Upper lobe of left lung (tissue), 6 donors: ENCODE measurements at places on chromosomes 4 and X. TPM values are rescaled to one million over a fixed set of nuclear protein-coding genes. Genes with fewer than 3 reads are reported as not detected.

GRCh38 chr4:104500442-104500841 is 5.7 kb upstream of the CXXC4 start:
- peak; percentile 63 for DNase-seq

DNA sequence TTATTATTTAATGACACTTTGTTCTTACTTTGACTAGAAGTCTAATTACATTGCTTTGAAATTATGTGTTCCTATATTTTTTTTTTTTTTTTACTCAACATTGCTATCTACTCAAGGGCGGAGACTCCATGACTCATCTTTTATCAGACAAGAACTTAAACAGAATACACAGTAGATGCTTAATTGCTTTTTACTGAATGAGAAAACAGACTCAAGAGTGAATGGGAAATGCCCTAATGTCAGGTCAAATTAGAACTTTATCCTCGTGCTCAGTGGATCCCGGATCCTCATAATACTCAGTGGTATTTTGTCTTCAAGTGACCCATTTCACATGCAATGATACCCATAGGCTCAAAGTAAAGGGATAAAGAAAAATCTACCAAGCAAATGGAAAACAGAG is 954.5 kb upstream of the IGFBP7 start:
- no peak for DNase-seq

Gene COX7B2
- total RNA-seq, result not detected

Gene TMEM185A
- 16.3 TPM for total RNA-seq

GRCh38 chr4:80333121-80333520 is 2.4 kb upstream of the CFAP299 start:
- DNase-seq, result no peak

DNA sequence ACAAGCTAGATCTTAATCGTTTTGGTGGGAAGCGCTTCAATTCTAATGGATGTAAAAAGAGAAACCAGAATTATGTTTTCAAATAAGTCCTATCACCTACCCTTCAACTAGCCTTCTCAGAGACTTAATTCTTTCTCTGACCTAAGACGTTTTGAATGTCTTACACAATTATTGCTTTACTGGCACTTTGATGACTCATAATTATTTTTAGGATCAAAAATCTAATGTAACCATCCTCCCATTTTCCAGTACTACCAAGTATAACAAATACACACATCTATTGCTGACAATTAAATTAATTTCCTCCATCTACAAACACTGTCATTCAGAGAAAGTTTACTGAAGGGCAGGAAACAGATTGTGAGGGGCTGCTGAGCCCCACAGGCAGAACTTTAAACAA is 108.6 kb downstream of the PPP3CA start:
- no peak for DNase-seq

- no peak for DNase-seq
These were observed 29.7 kb downstream of the SLIT2 start for GRCh38 chr4:20281453-20281852.

DNA sequence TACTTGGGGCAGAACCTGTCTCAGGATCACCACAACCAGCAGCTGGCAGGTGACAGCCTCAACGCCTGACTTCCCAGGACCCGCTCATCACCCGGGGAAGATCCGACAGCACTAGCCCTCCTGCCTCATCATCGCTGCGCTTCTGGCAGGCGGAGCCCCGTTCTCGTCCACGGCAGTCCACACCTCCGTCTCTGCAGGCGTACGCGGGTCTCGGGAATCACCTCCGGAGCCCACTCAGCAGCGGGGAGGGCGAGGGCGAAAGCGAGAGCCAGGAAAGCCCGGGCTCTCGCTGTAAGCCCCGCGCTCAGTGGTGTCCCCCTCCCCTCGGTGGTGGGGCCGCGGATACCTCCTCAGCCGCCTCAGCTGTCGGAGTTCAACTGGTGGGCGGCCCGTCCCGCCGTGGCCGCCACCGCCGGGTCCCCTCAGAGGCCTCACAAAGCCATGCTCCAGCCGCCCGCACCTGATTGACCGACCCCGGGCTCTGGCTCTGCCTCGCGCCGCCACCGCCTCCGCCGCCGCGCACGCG is 518 bp upstream of the CNKSR2 start:
- DNase-seq, result no peak

DNA sequence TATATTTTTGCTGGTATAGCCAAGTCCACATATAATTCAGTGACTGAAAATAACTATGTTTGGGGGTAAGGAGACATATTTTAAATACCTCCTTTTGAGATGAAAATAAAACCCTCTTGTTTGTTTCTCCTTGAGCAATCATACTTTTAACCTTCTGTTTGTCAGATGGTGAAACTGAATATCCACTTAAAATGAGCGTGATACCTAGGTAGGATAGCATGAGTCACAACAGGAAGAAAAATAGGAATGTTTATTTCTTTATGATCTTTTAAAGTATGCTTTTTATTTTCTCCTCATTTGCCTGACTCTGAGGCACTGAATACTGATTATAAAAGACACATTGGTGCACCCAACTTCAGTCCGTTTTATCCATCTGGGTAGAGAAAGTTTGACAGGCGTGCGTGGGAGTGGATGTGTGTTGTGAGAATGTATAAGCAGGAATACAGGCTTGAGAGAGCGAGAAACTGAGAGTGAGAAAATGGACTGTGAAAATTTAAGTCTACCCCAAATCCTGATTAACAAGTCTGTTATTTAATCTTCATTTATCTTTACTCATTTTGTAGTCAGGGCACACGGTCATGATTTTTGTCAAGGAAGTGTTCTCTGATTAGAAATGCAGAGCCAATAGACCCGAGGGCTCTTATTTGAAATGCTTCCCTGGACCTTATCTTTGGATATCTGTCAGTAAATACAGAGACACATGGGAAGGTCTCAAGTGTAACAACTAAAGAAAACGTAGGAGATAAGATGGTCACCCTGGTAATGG is 62.1 kb upstream of the ANTXR2 start:
- no peak for DNase-seq

Gene EIF2S3
- total RNA-seq, result 123 TPM

DNA sequence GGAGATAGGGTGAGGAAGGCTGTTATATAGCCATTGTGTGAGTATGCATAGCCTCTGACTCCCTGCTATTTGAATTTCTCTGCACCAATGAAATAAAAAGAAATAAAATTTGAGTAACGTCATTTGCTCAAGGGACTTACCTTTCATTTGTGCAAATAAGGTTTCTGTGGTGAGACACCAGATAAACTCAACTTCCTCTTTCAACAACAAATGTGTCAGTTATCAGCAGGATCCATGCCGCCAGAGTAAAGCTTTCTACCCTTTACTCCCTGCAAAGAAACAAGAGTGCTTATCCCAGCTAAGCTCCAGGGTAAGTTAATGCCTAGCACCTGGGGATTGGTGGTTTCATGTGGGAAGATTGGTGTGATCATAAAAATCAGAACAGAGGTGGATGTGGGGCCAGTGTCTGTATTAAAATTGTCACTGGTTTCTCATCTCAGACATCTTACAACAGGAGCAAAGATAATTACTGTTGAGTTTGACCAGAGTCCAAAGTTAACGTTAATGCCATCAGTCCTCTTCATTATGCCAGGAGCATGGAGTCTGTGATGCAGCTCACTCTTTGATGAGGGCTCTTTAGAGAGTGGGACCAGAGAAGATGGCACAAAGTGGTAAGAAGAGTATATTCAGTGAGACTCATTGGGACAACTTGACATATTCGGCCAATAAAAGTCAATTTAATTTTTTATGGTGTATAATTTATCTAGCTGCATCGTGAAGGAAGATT is at the start of gene P2RY10:
P2RY10 (plus strand) TSS at position 206 of the 727 bp plus-strand sequence. CDS start 15,130 bp downstream, outside the sequence.
- no peak for DNase-seq

DNA sequence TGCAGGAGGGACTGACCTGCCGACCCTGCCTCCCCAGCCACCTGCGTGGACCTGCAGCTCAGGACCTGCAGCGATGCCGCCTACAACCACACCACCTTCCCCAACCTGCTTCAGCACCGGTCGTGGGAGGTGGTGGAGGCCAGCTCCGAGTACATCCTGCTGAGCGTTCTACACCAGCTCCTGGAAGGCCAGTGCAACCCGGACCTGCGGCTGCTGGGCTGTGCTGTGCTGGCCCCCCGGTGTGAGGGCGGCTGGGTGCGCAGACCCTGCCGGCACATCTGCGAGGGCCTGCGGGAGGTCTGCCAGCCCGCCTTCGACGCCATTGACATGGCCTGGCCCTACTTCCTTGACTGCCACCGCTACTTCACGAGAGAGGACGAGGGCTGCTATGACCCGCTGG is 8.5 kb downstream of the CPZ start:
- peak; percentile 78 for DNase-seq

Gene IL2
- total RNA-seq, result not detected

- DNase-seq, result no peak
These were observed 63.2 kb upstream of the WWC2 start for GRCh38 chr4:183035726-183036415.

Gene KIT
- total RNA-seq, result 38.7 TPM

- no peak for DNase-seq
These were observed 109.2 kb downstream of the MAPK10 start for GRCh38 chr4:86250619-86251018.

DNA sequence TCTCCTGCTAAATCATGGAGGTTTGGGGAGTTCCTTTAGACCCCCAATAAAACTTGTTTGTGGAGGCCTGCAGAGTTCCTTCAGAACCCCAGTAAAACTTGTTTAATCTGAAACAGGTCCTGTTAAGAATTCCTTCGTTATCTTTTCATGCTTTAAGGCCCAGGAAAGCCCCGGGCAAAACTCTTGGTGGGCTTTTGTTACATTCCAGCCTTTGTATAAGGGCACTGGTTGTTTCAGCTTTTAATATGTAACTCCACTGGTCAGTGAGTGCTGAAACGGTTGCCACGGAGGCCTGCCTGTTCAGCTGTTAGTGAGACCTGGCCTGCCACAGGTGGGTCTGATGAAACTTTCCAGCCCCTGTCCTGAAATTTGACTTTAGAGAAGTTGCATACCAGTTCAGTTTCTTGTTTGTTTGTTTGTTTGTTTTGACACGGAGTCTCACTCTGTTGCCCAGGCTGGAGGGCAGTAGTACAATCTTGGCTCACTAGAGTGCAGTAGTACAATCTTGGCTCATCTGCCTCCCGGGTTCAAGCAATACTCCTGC is 12.4 kb upstream of the DHRSX start:
- no peak for DNase-seq

GRCh38 chrX:85963736-85964135 is 83.6 kb downstream of the CHM start:
- no peak for DNase-seq

Gene COL4A5
- total RNA-seq, result 38.6 TPM

GRCh38 chr4:189463734-189464133 is 476.9 kb upstream of the FRG1 start:
- peak; percentile 41 for DNase-seq

DNA sequence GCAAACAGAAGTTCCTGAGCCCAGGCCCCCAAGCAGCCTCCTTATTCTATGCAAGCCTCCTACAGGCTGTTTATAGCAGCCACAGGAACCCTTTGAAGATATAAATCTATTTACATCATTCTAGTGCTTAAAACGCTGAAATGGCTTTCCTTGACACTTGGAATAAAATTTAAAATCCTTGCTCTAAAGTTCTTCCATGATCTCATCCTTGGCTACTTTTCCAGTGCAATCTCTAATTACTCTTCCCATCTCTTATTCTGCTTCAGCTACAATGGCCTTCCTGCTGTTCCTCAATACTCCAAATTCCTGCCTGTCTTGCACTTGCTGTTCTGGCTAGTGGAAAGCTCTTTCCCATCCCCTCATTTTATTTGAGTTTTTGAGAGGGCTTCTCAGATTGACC is 634.2 kb upstream of the NR3C2 start:
- DNase-seq, result no peak

GRCh38 chr4:6962211-6963041 is 52.8 kb downstream of the TBC1D14 start:
- DNase-seq, result no peak

DNA sequence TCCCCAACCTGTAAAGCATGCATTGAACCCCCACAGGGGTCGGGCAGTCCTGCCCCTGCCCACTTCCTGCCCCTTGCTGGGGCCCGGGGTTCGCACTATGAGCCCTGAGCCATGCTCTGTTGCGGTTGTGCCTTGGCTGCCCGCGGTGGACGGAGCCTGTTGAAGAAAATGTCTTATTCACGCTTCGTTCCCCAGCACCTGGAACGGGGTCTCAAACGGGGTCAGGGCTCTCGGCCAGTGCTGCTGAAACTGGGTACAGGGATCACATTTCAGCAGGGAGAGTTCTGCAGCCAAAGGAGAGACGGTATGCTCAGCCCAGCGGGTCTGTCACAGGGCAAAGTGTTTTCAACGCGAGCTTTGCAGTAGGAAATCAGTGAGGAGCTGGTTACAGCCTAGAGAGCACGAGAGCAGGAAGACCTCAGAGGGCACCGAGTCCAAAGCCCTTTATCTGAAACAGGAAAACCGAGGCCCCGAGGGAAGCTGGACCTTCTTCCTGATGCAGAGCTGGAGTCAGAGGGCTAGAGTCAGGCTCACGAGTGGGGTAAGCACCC is 46.3 kb upstream of the AFAP1 start:
- peak; percentile 63 for DNase-seq

DNA sequence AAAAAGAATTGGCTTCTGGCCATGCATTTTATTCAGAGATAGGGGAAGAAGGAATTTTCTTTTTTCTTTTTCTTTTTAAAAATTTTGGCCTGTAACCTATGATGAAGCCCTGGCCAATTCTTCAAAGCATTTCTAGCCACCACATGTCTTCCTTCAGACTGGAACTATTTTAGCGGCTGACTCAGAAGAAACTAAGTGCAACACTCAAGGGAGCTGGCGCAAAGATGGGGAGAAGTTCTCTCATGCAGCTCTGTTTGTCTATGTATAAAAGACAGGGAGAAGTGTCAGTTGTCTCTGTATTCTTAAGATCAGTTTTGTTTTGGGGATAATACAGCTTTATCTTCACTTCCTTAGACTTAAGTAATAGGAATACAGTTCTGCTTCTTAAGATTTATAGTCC is 46.1 kb downstream of the MBNL3 start:
- DNase-seq, result no peak

Gene TEX13D
- total RNA-seq, result not detected

DNA sequence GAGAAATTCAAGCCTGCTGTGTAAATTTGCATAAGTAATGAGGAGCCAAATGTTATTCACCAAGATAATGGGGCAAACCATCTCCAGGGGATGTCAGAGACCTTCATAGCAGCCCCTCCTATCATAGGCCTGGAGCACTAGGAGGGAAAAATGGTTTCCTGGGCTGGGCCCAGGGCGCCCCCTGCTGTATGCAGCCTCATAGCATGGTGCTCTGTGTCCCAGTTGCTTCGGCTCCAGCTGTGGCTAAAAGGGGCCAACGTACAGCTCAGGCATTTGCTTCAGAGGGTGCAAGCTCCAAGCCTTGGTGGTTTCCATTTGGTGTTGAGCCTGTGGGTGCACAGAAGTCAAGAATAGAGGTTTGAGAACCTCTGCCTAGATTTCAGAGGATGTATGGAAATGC is 859.3 kb downstream of the RPA4 start:
- no peak for DNase-seq

Gene CACNA1F
- 4.0 TPM for total RNA-seq

DNA sequence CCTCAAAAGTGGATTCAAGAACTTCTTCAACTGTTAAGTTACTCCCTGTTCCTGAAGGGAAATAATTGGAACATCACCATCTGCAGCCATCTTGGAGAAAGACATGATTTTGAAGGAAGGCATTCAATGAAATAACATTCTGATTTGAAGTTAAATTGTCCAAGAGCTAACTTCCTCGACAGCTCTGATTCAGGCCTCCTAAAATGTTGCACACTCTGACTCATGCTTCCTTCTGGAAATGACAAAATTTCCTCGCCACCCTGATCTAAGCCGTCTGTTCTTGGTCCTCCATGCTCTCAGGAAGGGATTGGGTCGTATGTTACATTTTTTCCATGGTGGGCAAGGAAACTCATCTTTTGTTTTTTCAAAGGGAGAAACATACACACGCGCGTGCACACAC is 496.9 kb upstream of the DIPK2B start:
- no peak for DNase-seq
